ENCODE measurements at places on chromosomes 16 and 17.

- no peak for DNase-seq
Observed at GRCh38 chr16:53305743-53306142, 128.5 kb upstream of the RBL2 start.

- no peak for DNase-seq
Observed at GRCh38 chr17:58370309-58370708, 18.3 kb upstream of the SUPT4H1 start.

DNA sequence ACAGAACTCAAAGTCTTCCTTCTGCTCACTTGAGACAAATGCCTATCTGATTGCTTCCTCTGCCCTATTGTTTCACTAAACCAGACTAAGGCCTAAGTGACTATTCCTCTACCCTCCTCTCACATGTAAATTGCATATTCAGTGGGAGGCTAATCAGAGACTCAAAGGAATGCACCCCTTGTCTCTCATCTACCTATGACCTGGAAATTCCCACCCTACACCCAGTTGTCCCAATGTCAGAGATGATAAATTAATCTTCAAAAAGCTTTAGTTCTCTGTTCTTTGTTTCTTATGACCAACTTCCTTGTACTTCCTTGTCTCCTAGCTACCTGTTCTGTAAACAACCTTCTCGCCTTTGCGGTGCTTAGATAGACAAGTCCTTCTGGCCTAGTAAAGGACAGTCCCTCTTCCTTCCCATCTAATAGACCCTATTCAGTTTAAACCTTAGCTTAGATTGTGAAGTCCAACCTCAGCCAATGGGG is 76.0 kb downstream of the EMP2 start:
- no peak for DNase-seq

- DNase-seq: no peak
Observed at GRCh38 chr17:56230660-56231059, 77.4 kb downstream of the ANKFN1 start.

DNA sequence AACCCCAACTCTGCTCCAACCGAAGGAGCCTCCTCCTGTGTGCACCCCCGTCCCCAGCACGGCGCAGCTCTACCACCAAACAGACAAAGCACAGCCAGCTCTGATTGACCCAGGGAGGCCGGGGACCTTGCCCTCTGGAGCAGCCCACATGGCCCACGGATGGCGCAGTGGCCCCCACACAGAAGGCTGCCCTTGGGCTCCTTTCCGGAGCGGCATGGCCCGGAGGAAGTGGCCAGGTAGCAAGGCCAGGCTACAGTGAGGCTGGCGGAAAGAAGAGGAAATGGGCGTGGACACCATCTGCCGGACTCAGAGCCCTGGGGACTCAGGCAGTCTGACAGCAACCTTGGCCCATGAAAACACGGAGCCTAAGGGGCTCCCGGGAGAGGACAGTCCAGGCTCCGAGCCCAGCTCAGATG is 19.9 kb upstream of the ZC3H18 start:
- DNase-seq: no peak

- no peak for DNase-seq
Observed at GRCh38 chr17:75587675-75588595, at the start of gene MYO15B. MYO15B (plus strand) TSS chr17:75587800; CDS start chr17:75588058, 258 bp downstream.

DNA sequence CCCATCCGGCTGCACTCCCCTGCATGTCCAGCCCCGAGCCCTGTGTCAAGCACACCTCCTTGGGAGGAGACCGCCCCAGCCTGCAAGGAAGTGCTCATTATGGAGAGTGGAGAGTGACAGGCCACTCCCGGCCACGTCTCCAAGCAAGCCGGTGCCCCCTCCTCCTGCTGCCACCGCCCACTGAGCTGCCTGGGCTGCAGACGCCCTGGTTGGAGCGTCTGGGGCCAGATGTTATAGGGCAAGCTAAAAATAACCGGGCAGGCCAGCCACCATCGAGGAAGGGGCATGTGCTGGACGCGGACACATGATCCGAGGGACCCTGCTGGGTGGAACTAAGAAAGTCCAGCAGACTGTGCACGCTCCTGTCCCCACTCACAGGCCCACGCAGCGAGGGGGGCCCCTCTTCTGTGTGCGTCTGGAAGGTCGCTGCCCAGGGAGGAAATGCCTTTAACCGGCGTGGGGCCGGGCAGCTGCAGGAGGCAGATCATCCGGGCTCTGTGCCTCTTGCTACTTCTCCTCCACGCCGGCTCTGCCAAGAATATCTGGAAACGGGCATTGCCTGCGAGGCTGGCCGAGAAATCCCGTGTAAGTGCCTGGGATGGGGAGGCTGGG is at the start of gene WFDC1:
WFDC1 (plus strand) TSS at position 348 of the 612 bp plus-strand sequence; CDS start at position 442, 94 bp downstream.
- no peak for DNase-seq

DNA sequence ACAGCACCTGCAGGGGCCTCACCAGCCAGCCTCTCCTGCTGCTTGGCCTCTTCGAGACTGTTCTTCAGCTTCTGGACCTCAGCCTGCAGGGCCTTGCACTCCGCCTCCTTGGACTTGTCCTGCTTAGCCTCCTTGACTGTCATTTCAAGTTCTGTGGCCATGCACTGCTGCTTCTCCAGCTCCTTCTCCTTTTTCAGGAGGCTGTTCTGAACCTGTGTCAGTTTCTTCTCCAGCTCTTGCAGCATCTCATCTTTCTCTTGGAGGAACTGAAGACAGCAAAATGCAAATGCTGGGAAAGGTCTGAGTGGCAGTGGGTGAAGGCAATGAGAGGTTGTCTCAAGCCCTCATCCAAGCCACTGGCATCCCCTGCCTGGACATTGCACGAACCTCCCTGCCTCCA is 39.1 kb downstream of the DHX38 start:
- DNase-seq: no peak

GRCh38 chr17:50647187-50647586 is 12.5 kb downstream of the ABCC3 start:
- no peak for DNase-seq

DNA sequence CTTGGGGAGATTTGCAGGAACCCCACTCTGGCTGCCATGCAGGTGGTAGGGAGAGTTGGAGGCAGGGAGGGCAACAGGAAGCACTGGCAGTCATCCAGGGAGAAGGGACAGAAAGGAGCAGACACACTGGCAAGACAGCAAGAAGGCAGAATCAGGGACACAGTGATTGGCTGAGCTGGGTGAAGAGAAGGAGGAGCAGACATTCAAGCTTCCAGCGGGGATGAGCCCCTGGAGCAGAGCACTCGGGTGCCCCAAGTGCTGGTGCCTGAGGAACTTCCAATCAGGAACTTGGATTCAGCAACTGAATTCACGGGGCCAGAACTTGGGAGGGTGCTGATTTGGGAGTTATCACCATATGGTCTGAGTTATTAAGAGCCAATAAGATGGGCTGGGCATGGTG is 6.3 kb upstream of the ITGA3 start:
- DNase-seq: no peak

DNA sequence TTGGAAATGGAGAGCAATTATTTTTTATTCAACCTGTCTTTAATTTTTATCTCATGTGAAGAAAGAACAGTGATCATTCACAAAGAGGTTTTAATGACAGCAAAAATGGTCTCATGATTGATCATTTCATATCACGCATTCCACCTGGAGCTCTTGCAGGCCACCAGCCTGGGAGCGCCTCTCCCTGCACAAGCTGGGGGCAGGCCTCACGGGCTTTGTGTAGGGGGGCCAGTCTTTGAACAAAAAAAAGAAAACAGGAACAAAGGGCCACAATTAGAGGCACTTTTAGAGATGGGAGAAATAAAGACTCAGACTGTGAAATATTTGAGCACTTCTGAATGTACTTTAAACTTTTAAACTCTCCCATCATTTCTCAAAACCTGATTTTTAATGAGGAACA is 232.9 kb downstream of the CHD9NB start:
- no peak for DNase-seq

GRCh38 chr17:81095383-81095762 is 60.4 kb downstream of the BAIAP2 start:
- no peak for DNase-seq

- DNase-seq: no peak
Observed at GRCh38 chr17:77450742-77451244, 310.0 kb downstream of the SEC14L1 start.

DNA sequence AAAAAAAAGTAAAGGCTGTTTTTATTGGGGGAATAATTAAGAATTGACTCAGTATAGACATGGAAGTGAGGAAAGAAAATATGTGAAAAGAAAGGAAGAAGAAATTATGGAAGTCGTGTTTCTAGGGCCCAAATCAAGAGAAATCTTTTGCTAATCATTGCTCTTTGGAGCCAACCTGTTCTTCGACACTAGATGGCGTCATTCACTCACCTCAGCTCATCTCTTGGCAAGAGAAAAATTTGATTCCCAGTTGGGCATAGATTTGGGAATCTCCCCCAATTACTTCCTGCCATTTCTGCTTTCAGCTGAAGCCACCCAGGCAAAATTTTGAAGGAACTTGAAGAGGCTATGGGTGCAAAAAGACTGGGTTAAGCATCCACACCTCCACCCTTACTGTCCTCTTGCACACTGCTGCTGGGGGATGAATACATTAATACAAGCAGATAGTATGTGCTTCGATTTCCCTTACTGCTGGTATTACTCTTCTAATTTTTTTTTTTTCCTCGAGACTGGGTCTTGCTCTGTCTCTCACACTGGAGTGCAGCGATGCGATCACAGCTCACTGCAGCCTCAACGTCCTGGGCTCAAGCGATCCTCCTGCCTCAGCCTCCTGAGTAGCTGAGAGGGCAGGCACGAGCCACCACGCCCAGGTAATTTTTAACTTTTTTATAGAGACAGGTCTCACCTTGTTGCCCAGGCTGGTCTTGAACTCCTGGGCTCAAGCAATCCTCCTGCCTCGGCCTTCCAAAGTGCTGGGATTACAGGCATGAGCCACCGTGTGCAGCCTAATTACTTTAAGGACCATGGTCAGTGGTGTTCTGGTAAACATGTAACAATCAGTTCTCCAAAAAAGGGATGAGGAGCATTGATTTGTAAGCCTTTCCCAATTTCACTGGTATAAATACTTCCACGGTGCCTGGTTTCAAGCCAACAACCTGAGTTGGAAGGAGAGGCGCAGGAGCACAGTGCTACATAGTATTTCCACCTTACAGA is 13.5 kb downstream of the PSMD7 start:
- DNase-seq: no peak

- no peak for DNase-seq
Observed at GRCh38 chr17:29720551-29720950, 97.8 kb upstream of the CORO6 start.

GRCh38 chr16:3007059-3007956 is 5.4 kb upstream of the CLDN9 start:
- no peak for DNase-seq

- no peak for DNase-seq
Observed at GRCh38 chr17:61809816-61810392, 53.4 kb downstream of the BRIP1 start.

DNA sequence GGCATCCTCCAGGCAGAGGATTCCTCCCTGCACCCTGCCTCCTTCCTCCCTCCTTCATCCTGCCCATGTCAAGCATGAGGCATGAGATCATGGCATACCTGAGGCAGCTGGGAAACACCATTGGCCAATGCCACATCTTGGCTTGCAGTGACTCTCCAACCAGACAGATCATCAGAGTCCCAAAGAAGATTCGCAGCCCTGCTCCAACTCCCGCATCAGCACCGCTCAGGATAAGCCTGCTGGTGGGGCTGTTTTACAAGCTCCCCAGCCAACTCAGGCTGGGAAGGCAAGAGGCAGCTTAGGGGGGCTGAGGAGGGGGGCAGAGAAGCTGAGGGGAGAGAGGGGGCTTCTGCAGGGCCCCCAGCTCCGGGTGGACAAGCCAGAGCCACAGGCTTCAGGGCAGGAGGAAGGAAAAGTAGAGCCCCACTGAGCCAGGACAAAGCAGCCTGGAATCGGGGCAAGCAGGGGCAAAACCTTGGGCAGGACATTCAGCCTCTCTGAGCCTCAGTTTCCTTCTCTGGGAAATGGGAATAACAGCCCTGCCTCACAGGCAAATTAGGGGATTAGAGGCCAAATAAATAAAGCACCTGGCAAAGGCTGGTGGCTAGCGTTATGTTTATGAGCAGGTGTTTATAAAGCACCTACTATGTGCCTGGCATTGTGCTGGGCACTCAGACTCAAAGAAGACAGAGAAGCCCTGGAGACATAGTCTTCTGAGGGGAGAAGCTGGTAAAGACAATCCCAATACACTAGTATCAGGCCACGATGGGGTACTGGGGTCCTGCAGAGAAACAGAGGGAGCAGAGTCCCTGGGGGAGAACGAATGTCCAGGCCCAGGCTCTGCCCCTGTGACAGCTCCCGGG is 88.1 kb downstream of the GOSR1 start:
- DNase-seq: no peak

- no peak for DNase-seq
Observed at GRCh38 chr16:1286513-1287094, 22.8 kb upstream of the UBE2I start.

GRCh38 chr17:2980904-2981246 is 82.5 kb downstream of the OR1D5 start:
- DNase-seq: no peak

DNA sequence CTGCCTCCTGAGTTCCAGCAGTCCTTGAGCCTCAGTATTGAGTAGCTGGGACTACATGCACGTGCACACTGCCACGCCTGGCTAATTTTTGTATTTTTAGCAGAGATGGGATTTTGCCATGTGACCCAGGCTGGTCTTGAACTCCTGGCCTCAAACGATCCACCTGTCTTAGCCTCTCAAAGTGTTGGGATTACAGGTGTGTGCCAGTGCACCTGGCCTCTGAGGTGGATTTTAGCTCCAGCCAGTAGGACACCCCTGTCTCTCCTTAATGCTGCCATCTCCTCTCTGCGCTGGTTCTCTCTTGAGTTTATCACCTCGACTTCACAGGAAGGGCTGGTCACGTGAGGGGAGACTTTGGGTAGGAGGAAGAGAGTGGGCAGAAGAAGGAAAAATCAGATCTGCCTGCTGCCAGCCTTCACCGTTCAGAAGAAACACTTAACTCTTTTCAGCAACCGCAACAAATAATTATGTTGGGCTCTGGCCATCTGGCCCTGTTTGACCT is 55.1 kb downstream of the NDE1 start:
- DNase-seq: no peak

DNA sequence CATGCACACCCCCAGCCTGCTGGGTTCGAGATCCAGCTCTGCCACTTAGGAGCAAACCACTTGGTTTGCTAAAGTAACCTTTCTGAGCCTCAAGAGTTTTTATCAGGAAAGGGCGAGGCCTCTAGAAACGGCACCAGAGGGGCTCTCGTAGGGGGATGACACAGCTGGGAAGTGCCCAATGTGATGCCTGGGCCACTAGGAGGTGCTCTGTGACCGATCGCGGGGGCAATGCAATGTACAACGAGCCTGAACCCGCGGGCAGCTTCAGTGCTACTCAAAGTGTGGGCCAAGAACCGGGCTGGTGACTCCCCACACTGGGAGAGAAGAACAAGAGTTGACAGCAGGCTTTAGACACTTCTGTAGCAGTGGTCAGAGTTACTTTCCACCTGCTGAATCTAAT is 9.4 kb downstream of the C16orf89 start:
- no peak for DNase-seq

DNA sequence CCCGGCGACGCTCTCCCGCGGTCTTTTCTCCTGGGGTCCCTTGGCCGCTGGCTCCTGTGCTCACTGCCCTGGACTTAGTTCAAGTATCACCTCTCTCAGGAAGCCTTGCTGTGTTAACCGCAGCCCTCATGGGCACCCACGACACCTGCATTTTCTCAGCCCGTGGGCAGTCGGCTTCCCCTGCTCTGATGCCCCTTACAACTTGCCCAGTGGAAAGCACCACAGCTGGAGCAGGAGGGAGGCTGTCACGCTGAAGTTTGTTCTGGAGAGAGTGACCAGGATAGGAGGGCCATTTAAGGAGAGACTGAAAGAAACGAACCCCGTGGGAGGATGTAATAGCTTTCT is 395 bp downstream of the STXBP4 start:
- no peak for DNase-seq

- no peak for DNase-seq
Observed at GRCh38 chr17:17638467-17638866, 42.8 kb upstream of the RAI1 start.
